Esophagus squamous epithelium (tissue), 5 donors: ENCODE measurements at places on chromosomes 5 and 9.

DNA sequence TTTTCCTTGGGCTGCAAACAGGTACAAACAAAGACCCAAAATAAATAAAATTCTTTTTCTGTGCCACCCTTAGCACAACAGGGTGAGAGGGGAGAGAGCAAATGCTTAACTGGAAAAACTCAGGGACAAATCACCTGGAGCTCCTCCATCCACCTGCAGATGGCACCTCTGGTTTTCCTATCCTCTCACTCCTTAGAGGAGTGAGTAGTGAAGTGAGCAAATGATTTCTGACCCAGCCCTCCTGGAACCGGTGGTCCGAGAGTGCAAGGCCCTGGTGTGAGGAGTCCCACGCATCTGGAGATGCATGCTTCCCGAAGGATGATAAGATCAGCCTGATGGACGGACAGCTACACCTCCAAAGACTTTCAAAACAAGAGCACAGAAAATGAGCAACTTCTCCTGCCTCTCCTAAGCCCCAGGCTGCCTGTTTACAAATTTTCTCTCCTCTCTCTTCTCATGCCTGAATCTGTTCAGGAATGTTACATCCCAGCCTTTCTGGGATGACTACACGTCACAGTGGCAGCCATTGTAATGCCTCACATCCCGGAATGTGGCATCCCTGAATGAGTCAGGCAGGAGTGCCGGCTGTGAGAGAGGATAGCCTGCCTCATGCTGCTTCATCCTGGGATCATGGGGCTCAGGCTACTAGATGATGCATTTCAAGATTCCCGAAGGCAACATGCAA is 86.4 kb downstream of the ADRB2 start:
- no peak for DNase-seq

GRCh38 chr9:137734181-137734580 is 115.4 kb downstream of the EHMT1 start:
- DNase-seq = no peak

DNA sequence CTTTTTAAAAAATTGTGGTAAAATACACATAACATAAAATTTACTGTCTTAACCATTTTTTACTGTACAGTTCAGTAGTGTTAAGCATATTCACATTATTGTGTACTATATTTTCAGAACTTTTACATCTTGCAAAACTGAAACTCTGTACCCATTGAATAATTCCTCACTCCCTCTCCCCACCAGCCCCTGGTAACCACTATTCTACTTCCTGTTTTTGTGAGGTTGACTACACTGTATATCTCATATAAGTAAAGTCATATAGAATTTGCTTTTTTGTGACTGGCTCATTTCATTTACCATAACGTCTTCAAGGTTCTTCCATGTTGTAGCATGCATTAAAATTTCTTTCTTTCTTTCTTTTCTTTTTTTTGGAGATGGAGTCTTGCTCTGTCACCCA is 87.0 kb downstream of the LNPEP start:
- DNase-seq = no peak

- DNase-seq = no peak
These were observed 52.1 kb upstream of the KIAA1958 start for GRCh38 chr9:112434487-112434886.

DNA sequence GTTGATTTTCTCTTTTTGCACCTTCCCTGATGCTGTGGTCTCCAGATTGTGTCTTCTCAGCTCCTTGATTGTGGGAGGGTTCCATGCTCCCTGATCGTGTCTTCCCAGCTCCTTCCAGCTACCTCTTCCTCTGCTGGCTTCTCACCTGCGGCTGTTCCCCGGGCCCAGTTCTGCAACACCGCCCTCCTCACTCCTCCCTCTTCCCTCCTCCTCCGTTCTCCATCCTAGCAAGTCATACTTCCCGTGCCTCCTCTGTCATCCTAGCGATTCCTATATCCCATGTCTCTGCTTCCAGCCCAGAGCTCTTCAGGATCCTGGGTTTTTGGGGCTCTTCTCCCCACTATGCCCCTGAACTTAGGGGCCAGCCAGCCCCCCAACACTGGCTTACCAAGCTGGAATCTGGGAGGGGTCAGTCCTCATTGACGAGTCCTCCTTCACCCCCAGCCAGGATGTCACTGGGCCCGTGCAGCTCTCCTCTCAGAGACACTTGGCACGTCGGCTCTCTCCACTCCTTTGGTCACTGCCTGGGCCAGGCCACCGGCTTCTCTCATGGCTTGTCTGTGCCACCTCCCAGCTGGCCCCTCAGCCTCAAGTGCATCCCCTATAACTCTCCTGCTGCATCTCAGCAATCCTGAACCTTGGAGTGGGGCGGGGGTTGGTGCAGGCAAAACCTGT is 255.4 kb upstream of the MVB12B start:
- DNase-seq = no peak

DNA sequence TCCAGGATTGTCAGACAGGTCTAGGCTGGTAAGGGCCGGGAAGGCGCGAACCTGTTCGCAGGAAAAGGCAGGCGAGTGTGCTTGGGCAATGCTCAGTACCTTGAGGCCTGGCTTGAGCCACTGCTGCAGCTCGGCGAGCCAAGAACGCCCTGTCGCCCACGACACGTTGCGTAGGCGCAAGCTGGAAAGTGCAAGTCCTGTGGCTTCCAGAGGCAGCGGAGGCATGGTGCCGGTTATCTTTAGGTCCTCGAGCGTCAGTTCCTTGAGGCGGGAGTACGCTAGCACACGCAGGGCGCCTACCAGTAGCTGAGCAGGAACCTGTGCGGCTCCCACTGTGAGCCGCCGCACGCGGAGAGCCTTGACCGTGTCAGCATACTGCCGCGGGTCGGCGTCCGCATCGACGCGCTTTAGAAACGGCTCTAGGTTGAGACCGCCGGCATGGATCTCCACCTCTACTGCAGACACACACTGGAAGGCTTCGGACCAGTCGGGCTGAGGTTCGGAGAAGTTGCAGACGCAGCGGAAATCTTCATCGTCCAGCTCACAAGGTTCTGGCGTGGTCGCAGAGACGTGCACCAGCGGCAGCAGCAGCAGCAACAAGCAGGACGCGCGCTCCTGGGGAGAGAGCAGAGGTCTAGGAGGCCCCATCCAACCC is 482 bp downstream of the CD14 start:
- no peak for DNase-seq

- DNase-seq = no peak
These were observed 92.8 kb upstream of the CCDC112 start for GRCh38 chr5:115389034-115389798.

DNA sequence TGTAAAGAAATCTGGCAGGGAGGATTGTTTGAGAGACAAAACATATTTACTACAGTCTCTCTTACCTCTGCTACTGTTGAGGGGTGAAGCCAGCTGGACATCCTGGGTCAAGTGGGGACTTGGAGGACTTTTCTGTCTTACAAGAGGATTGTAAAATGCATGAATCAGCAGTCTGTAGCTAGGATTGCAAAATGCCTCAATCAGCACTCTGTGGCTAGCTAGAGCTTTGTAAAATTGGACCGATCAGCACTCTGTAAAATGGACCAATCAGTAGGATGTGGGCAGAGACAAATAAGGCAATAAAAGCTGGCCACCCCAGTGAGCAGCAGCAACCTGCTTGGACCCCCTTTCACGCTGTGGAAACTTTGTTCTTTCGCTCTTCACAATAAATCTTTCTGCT is 995.8 kb upstream of the CDH6 start:
- DNase-seq = no peak

GRCh38 chr5:113212244-113212920 is 222.4 kb downstream of the TSSK1B start:
- no peak for DNase-seq

DNA sequence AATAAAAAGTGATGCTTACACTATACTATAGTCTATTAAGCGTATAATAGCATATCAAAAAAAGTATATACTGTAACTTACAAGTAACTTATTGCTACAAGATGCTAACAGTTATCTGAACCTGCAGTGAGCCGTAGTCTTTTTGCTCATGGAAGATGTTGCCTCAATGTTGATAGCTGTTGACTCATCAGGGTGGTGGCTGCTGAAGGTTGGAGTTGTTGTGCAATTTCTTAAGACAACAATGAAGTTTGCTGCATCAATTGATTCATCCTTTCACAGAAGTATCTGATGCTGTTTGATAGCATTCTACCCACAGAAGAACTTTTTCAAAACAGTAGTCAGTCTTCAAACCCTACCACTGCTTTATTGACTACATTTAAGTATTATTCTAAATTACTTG is 7.8 kb upstream of the C9orf40 start:
- no peak for DNase-seq

- no peak for DNase-seq
These were observed 212.4 kb upstream of the DMAC1 start for GRCh38 chr9:8011974-8012373.

GRCh38 chr9:116112236-116112635 is 41.4 kb upstream of the PAPPA start:
- DNase-seq = no peak

DNA sequence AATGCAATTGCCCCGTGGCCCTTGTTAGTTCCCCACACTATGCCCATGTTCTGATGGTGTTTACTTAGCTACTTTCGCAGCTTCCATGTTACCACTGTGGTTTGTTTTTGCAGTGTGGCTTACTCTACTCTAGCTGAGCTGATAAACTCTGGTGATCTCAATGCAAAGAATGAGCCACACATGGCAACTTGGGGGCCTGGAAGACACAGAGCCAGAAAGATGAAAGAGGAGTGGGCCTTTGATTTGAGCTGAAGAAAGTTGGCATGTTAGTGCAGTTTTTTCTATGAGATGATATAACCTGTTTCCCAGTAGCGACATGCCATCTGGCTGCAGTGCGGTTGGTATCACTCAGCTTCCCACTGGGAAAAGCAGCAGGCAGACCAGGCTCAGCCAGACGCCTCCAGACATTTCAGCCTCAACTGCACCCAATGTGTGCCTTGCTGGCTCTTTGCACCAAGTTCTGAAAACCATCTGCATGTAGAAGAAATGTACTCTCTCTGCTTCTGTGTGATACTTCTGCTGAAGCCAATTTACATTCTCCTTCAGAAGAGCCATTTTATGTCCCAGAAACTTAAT is 329.4 kb downstream of the ARHGEF28 start:
- no peak for DNase-seq

DNA sequence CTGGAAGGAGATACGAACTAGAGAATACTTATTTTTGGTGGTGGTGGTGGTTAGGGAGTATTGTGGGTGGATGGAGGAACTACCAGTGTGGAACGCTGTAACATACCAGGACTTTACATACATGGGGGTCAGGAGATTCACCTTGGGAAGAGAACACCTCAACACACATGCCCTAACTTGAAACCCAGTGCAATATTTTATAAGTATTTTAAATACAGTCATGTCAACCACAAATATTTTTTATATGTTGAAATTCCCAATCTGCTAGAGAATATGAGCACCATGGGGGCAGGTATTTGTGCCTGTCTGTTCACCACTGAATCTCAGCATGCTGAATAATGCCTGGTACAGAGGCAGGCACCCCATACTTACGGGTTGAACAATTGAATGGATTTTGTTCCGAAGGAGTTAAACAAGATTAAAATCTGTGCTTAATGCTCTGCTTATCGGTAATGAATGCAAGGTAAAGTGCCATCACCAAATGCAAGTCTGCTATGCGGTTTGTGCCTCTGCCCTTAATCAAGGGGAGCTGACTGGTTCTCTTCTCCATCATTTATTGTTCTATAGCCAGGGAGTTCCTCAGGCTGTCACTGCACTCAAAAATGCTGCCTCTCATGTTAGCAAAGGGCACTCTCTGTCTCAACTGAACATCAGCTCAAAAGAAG is 65.3 kb downstream of the RASEF start:
- no peak for DNase-seq
